ENCODE measurements at places on chromosomes 5 and 9. TPM values are rescaled to one million over a fixed set of nuclear protein-coding genes. Genes with fewer than 3 reads are reported as not detected.

DNA sequence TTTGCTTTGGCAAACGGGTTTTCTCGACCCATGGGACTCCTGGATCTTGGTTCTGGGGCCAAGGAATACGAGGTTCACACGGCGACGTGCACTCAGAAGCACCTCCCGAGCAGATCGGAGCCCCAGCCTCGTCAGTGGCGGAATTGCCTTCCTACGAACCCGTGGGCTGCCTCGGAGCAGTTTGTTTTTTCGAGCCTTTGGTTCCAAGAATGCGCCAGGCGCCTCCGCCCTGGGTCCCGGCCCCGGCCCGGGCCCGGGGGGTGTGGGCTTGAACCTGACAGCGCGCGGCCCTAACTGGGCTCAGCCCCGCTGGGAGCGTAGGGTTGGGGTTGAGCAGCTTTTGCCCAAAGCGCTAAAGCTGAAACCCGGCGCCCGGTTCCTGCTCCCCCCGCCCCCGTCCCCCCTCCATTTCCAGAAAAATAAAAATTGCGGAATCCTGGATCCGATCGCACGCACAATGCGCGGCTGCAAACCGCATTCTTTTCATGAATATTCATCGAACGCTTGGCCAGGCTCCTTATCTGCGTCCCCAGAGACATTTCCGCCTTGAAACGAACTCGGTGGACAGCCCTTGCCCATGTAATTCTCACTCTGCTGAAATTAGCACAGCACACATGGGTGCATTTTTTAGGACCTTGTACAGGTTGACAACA, 1.0 kb downstream of the BASP1 start:
- no peak for DNase-seq

The SLC4A9 gene
- 0.19 TPM for total RNA-seq

The EFNA5 gene
- 40.9 TPM for total RNA-seq

The TBCA gene
- total RNA-seq, result 130 TPM

DNA sequence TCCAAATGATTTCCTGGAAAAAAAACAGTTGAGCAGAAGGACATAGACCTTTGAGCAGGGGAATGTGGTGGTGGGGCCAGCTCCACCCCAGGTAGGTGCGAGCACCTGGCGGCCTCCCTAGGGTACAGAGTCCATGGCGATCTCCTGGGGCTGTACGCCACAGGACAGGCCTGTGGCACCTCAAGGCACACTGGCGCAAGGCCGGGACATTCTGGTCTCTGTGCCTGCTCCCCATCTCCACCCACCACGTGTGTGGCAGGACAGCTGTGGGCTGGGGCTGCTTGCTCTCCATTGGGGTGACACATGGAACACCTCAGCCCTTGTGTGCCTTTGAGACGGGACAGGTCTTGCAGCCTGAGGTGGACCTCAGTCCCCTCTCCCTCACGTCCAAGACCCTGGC, 25.2 kb downstream of the WNK2 start:
- no peak for DNase-seq

The BARHL1 gene
- total RNA-seq, result not detected

The PCDHGB7 gene
- total RNA-seq, result 16.4 TPM

DNA sequence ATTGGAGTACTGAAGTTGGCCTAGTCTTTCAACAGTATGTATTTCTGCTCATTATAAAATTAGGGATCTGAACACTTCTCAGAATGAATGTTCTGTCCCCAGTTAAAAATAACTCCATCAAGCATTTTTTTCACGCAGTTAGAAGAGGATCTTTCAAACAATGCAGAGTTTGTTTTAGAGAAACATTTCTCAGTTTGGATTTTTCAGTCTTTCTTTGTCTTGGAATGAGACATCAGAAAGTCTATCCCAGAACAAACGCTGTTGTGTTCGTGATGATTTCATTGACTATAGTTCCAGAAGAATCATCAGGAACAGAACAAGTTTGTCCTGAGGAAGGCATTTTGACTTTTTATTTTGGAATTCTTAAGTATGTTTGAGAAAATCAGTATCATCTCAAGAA, 218.7 kb downstream of the ARRDC3 start:
- no peak for DNase-seq

The PCDHA9 gene
- total RNA-seq, result 0.03 TPM
